CD4-positive, alpha-beta memory T cell (primary cell): ENCODE measurements at places on chromosomes 1 and 21.

- no peak for DNase-seq
Observed at GRCh38 chr1:12146343-12147112, 20.3 kb upstream of the TNFRSF1B start.

- no peak for DNase-seq
Observed at GRCh38 chr1:174556392-174556791, 108.6 kb downstream of the GPR52 start.

GRCh38 chr1:23868557-23869016 lies 497 bp upstream of the FUCA1 start:
- no peak for DNase-seq

- no peak for DNase-seq
Observed at GRCh38 chr1:92874987-92875386, 43.1 kb downstream of the RPL5 start.

DNA sequence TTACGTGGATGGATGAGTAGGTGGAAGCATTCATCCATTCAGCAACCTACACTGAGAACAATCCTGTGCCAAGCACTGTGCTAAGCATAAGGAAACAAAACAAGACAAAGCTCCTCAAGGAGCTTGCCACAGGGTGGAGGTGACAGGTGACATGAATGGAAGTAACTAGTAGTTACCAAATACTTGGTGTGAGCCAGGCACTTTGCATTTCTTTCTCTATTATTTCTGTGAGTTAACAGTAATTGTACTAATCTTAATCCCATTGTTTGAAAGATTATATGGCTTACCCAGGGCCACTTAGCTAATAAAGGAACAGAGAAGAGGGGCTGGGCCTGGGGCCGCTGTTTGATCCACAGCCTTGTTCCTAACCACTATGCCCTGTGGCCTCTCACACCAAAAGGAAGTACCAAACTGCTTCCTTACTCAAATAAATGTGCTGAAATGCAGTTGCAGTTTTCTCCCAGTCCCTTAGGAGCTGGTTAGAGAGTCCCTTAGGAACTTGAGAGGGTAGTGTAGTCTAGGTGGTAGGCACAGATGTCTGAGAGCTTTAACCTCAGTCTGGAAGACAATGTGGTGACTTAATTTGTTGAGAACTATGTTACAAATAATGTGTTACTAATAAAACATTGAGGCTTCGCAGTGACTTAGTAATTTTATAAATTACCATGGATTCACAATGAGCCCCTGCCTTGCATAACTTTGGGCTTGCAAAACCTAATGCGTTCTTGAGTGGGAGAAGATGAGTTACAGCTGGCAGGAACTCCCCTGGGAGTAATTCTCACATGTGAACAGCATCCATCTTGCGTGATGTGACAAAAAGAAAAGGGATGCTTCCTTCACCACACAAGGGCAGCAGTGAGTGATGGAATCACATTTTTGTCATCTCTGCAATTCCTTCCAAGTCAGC lies 69.8 kb downstream of the MPZL1 start:
- no peak for DNase-seq

- no peak for DNase-seq
Observed at GRCh38 chr1:58848818-58849411, 65.1 kb upstream of the JUN start.

GRCh38 chr1:119962296-119962968 lies 66.1 kb upstream of the ADAM30 start:
- no peak for DNase-seq

GRCh38 chr1:1847061-1847850 lies 43.6 kb downstream of the GNB1 start:
- DNase-seq = no peak

GRCh38 chr1:67908250-67908936 lies 75.1 kb upstream of the GNG12 start:
- DNase-seq = no peak

GRCh38 chr1:34108711-34109110 lies 56.3 kb downstream of the CSMD2 start:
- DNase-seq = no peak

DNA sequence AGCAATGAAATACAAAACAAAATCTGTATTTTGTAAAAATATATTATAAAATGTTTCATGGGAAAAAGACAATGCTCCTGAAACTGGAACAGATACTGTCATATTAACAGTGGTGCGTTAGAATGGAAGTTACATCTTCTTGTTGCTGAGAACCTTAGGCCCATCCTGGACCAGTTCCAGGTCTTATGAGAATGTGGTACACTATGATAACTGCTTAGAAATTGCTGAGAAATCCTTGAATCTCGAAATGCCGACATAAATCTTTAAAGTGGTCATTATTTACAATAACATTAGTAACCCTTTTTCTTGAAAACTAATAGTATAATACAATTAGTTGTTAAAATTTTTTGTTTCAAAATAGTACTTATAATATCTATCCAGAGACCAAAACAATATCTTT lies 747.9 kb upstream of the NCAM2 start:
- no peak for DNase-seq

GRCh38 chr1:2351723-2352122 lies 39.6 kb downstream of the MORN1 start:
- no peak for DNase-seq

GRCh38 chr1:78591971-78592370 lies 28.3 kb upstream of the IFI44L start:
- DNase-seq = no peak

DNA sequence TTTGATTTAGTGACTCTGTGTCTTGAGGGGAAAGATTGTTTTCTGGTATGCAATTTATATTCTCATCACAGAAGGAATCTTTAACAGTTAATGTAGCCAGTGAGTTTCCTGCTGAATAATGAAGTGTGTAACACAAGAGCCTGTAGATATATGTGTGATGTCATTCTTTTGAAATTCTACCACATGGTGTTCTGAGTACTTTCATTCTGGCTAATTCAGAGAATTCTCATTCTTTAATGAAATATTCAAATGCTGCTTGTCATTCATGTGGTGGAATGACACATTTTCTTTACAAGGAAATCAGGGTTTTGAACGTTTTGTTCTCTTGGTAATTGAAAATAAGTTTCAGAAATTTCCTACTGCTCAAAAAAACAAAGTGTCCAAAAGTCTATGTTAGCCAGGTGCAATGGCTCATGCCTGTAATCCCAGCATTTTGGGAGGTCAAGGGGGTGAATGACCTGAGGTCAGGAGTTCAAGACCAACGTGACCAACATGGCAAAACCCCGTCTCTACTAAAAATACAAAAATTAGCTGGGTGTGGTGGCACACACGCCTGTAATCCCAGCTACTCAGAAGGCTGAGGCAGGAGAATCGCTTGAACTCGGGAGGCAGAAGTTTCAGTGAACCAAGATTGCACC lies 79.6 kb downstream of the MAP3K21 start:
- DNase-seq = no peak

GRCh38 chr1:200206340-200206739 lies 178.8 kb downstream of the NR5A2 start:
- DNase-seq = no peak

GRCh38 chr1:15347182-15347581 lies 62.5 kb upstream of the EFHD2 start:
- DNase-seq = peak; percentile 40

GRCh38 chr1:33169290-33170055 lies 12.4 kb downstream of the TRIM62 start:
- no peak for DNase-seq

DNA sequence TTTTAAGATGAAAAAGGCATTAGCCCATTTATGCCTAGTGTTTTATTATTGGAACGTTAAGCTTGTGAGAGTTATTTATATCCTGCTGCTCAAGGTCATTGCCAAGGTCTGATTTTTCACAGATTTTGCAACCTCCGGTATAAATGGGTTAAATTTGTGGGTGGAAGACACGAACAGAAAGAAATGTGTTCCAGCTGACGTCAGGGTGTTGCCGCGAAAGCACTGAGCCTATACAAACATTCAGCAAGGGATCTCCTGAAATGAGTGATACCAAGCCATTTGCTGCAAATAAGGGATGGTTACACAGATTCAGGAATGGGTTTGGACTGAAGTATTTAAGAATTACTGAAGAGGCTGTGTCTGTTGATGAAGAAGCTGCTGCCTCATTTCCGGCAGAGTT lies 32.2 kb downstream of the TMED5 start:
- no peak for DNase-seq
